Neural progenitor cell (in vitro differentiated cells): ENCODE measurements at places on chromosomes 11 and 22. TPM values are rescaled to one million over a fixed set of nuclear protein-coding genes. Genes with fewer than 3 reads are reported as not detected.
A peak's percentile ranks its signal among the peaks of the same experiment; 100 is the strongest.

- DNase-seq = no peak
Observed at GRCh38 chr11:103079833-103080232, 12.1 kb downstream of the DCUN1D5 start.

DNA sequence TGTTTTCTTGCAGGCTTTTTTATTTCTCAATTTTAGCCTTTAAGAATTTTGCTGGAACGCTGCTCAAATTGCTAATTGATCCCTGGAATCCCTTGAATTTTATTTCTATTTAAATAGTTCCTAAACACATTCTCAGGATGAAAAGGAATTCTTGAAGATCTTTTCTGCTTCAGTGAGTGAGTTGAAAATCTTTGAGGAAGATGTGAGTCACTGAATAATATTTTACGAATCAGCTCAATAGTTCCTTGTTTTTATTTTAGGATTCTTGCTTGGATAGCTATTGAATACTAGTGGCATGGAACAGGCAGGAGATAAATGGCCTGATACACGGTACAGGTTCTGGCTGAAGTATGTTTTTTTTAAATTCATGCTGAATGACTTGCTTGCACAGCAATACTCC lies 194.6 kb upstream of the CCDC90B start:
- no peak for DNase-seq

GRCh38 chr11:78138694-78139421 lies 568 bp downstream of the ALG8 start:
- peak; percentile 12 for DNase-seq

GRCh38 chr11:19753451-19754106 lies 40.9 kb downstream of the NAV2 start:
- no peak for DNase-seq

DNA sequence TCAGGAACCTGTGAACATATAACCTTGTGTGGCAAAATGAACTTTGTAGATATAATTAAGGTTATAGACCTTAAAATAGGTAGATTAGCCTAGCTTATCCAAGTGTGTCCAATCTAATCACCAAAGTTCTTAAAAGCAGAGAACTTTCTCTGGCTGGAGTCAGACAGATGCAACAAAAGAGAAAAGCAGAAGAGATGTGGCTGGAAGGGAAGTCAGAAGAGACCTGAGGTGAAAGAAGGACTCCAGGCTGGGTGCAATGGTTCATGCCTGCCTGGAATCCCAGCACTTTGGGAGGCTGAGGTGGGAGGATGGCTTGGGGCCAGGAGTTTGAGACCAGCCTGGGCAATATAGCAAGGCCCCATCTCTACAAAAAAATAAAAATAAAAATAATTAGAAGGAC lies 39.4 kb upstream of the SWAP70 start:
- DNase-seq = no peak

- no peak for DNase-seq
Observed at GRCh38 chr11:118903204-118904015, 19.7 kb downstream of the CXCR5 start.

- peak; percentile 91 for DNase-seq
Observed at GRCh38 chr11:27718346-27718862, 18.1 kb upstream of the BDNF start.

DNA sequence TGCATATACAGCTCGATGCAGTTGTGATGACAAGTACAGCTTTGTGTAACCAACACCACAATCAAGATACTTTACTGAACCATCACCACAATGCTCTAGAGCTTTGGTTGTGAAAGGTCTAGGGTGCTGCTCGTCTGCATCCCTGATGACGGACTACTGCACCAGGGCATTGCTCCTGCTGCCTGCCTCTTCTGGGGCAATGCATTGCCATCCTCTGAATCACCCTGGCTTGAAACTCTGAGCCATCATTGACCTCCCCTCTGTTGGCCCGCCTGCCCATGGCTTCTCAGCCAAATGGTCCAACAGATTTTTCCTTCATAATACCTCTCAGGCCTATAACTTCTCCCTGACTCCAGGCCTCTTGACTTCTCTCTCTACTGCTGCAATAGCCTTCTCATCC lies 77.4 kb upstream of the CSNK2A3 start:
- no peak for DNase-seq

DNA sequence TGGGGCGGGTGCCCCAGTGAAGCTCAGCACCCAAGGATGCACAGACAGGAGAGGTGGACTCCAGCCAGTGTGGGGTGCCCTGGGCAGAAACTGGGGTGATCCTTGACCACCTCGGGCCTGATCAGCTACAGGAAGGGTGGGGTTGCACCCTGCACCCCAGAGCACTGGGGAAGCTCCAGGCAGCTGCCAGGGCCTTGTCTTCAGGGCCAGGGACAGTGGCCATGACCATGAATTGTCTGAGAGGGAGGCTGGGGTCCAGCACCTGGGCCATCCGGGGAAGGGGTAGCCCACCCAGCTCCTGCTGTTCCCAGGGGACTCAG lies 17.6 kb downstream of the IL17REL start:
- no peak for DNase-seq

- no peak for DNase-seq
Observed at GRCh38 chr11:83574519-83574918, 288.4 kb upstream of the CCDC90B start.

DNA sequence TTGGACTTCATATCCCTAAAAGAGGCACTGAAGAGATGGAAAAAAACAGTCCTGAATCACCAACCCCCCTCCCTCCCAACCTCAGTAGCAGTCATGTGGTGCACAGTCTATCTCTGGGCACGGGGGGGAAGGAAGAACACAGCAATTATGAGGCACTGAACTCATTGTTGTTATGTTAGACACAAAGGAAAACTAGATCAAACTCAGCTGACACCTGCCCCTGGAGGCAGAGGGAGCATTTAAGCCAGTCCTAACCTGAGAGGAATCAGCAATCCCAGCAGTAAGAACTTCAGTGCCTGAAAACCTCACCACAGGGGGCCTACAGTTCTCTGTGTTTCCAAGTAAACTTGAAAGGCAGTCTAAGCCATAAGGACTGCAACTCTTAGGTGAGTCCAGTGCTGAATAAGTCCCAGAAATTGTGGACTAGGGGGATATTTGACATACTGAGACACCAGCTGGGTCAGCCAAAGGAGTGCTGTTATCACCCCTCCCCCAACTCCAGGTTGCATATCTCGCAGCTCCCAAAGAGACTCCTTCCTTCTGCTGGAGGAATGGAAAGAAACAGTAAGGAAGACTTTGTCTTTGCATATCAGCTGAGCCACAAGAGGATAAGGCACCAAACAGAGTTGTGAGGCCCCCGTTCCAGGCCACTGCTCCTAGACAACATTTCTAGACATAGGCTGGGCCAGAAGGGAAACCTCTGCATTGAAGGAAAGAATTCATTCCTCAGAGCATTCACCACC lies 72.5 kb downstream of the GLYATL1 start:
- DNase-seq = peak; percentile 72

OR2AT4 gene
- total RNA-seq = 0.22 TPM in 1 of 2 replicates, not detected in the other

NLRP14 gene
- 1.3 and 1.8 TPM in 2 replicates for total RNA-seq

ANGPTL5 gene
- total RNA-seq = not detected in 2 replicates
